ENCODE measurements at places on chromosomes 16 and 17.

- no peak for DNase-seq
- no peaks in the 10 kb centered on the region for H3K36me3 ChIP-seq
- H3K27ac ChIP-seq, result no peak overlapping the region
- no peak overlapping the region for H3K4me3 ChIP-seq
- no peaks in the 10 kb centered on the region for H3K4me1 ChIP-seq
Measured at GRCh38 chr16:8714174-8714573, 39.8 kb downstream of the ABAT start.

- H3K27ac ChIP-seq, result no peak overlapping the region
- no peak for DNase-seq
- H3K36me3 ChIP-seq, result no peaks in the 10 kb centered on the region
- H3K27me3 ChIP-seq, result no peaks in the 10 kb centered on the region
Measured at GRCh38 chr17:58669853-58670252, 22.0 kb downstream of the TEX14 start.

- no peaks in the 10 kb centered on the region for H3K36me3 ChIP-seq
- no peak overlapping the region for H3K4me3 ChIP-seq
- H3K27ac ChIP-seq, result no peak overlapping the region
- H3K4me1 ChIP-seq, result no peaks in the 10 kb centered on the region
Measured at GRCh38 chr17:52143542-52143941, 15.0 kb downstream of the CA10 start.

DNA sequence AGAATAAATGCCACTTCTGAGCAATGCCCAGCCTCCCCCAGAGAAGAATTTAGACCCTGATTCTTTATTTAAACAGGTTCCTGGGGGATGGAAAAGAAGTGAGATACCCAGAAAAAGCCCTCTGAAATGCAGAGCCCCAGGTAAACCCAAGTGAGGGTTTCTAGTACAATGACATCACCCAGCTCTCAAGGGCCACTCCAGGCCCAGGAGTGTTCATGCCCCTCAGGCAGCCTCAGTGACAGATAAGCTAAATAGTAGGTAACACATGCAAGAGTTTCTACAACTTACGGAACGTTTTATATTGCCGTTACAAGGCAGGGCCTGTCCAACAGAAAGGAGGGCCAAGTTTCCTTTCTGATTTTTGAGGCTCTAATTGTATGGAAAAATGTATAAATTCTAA, 683.7 kb upstream of the SALL1 start:
- peak overlapping the region; percentile 6 for H3K27ac ChIP-seq
- no peaks in the 10 kb centered on the region for H3K27me3 ChIP-seq
- DNase-seq, result no peak
- H3K4me3 ChIP-seq, result no peak overlapping the region
- H3K36me3 ChIP-seq, result no peaks in the 10 kb centered on the region

GRCh38 chr17:40605306-40605705, 40.0 kb upstream of the CCR7 start:
- no peak for DNase-seq
- no peaks in the 10 kb centered on the region for H3K27me3 ChIP-seq
- no peak overlapping the region for H3K4me3 ChIP-seq
- no peaks in the 10 kb centered on the region for H3K4me1 ChIP-seq
- H3K27ac ChIP-seq, result no peak overlapping the region
- H3K36me3 ChIP-seq, result no peaks in the 10 kb centered on the region

DNA sequence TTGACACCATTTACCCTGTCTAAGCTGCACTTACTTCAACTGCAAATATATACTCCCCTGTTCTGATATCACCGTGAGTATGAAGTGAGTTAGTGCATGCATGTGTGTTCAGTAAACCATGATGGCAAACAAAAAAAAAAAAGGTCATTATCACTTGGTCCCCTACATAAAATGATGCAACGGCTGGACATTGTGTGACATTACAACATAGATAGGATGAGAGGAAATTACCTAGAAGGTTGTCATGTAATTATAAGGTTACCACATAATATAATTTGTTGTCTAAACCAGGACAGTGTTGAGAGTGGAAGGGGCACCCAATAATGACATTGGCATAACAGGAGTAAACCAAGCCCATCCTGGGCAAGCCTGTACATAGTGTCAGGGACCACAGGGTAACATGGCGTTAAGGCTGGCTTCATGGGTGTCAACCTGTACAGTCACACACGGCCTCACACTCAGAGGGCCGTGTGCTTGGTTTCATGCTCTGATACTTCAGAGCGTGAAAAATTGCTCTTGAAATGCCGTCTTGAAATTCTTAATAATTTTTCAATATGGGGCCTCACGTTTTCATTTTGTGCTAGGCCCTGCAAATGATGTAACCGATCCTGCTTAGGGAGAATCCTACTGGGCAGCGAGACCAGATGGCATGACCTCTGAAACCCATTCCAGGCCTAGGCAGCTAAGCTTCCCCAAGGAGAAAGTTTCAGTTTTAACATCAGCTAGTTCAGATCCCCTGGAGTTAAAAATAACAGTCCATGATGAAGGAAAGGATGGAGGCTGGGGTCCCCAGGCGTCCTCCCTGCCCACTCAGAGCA, 106.1 kb downstream of the AXIN2 start:
- no peak overlapping the region for H3K27ac ChIP-seq
- no peaks in the 10 kb centered on the region for H3K36me3 ChIP-seq
- no peak for DNase-seq
- H3K4me1 ChIP-seq, result no peaks in the 10 kb centered on the region
- H3K27me3 ChIP-seq, result no peaks in the 10 kb centered on the region
- H3K4me3 ChIP-seq, result no peak overlapping the region

- no peak for DNase-seq
- no peak overlapping the region for H3K4me3 ChIP-seq
- no peaks in the 10 kb centered on the region for H3K36me3 ChIP-seq
Measured at GRCh38 chr17:39325528-39326240, 75.7 kb downstream of the FBXL20 start.

DNA sequence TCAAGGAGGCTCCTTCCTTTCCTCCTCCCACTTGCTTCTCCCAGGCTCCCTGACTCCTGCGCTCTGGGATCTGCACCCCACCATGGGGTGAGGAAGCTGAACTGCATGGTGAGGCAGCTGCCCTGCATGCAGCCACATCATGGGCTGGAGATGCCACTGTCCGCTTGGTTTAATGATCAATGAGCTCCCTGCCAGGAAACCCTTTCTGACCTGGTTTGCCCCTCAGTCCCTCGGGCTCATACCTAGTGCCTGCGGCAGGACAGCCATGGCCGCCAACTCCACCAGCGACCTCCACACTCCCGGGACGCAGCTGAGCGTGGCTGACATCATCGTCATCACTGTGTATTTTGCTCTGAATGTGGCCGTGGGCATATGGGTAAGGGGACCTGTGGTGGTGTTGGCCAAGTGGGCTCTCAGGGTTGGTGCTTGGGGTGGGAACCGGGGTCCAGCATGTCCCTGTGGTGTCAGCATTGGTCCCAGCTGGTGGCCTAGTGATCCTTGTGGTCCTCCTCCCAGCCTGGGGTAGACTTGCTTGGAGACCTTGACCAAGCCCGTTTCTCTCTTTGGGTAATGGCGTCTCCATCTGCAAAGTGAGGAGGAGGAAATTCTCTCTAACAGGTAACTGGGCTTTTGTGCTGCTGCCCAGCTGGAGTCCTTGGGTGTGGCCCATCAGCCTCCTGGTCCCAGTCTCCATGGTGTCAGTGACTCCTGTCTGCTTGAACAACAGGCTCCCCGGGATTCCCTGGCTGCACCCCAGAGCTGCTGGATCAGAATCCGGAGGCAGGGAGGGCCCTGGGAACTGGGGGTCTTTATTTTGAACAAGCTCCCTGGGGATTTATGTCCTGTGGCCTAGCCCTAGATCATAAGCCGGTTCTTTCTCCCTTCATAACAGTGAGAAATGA, at the start of gene SLC5A10:
Gene SLC5A10 (plus strand): TSS at position 225 of the 902 bp plus-strand sequence. CDS start 41 bp downstream, at position 266.
- DNase-seq, result no peak
- no peaks in the 10 kb centered on the region for H3K27me3 ChIP-seq
- no peaks in the 10 kb centered on the region for H3K36me3 ChIP-seq
- H3K27ac ChIP-seq, result no peak within 1 kb of the TSS

- no peak for DNase-seq
- H3K27me3 ChIP-seq, result no peaks in the 10 kb centered on the region
- no peak overlapping the region for H3K4me3 ChIP-seq
- H3K4me1 ChIP-seq, result no peaks in the 10 kb centered on the region
- H3K36me3 ChIP-seq, result no peaks in the 10 kb centered on the region
Measured at GRCh38 chr17:147796-148740, 10.7 kb downstream of the SCGB1C2 start.

GRCh38 chr17:20092973-20093626, 83.9 kb downstream of the SPECC1 start:
- H3K27me3 ChIP-seq, result no peaks in the 10 kb centered on the region
- DNase-seq, result no peak
- H3K36me3 ChIP-seq, result no peaks in the 10 kb centered on the region
- H3K27ac ChIP-seq, result peak overlapping the region; percentile 97

GRCh38 chr16:4684763-4685162, 8.6 kb upstream of the NUDT16L1 start:
- peaks cover 84% of the 10 kb centered on the region for H3K36me3 ChIP-seq
- DNase-seq, result no peak
- H3K4me1 ChIP-seq, result no peaks in the 10 kb centered on the region
- no peak overlapping the region for H3K4me3 ChIP-seq

- no peak overlapping the region for H3K4me3 ChIP-seq
- no peaks in the 10 kb centered on the region for H3K4me1 ChIP-seq
- H3K27me3 ChIP-seq, result no peaks in the 10 kb centered on the region
- H3K27ac ChIP-seq, result no peak overlapping the region
- no peak for DNase-seq
Measured at GRCh38 chr16:3589441-3589921, 12.3 kb upstream of the NLRC3 start.

- H3K4me1 ChIP-seq, result no peaks in the 10 kb centered on the region
- no peak overlapping the region for H3K27ac ChIP-seq
- H3K4me3 ChIP-seq, result no peak overlapping the region
- no peaks in the 10 kb centered on the region for H3K27me3 ChIP-seq
Measured at GRCh38 chr17:65799869-65800268, 238.4 kb upstream of the AXIN2 start.

GRCh38 chr17:68679882-68680281, 78.7 kb upstream of the FAM20A start:
- H3K27ac ChIP-seq, result no peak overlapping the region
- no peak overlapping the region for H3K4me3 ChIP-seq
- peaks cover 3% of the 10 kb centered on the region for H3K4me1 ChIP-seq
- no peaks in the 10 kb centered on the region for H3K36me3 ChIP-seq
- DNase-seq, result no peak
- H3K27me3 ChIP-seq, result no peaks in the 10 kb centered on the region

DNA sequence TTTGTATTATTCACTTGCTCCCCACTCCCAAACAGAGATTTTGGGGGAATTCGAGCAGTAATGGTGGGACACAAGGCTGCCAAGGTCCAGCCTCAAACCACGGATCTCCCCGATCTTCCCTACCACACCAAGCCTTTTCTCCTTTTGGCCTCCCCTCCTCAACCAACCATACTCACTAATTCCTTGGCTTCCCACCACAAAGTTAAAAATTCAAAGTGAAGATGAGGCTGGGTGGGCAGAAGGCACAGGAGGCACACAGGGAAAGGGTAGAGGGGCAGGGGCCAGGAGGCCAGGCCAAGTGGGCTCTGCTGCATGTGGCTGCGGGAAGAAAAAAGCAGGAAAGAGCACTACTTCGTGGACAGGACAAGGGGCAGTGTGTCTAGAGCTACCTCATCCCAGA, 15.2 kb downstream of the HOXB4 start:
- H3K36me3 ChIP-seq, result no peaks in the 10 kb centered on the region
- peak overlapping the region; percentile 30 for H3K27ac ChIP-seq
- H3K4me3 ChIP-seq, result no peak overlapping the region
- H3K4me1 ChIP-seq, result peaks cover 74% of the 10 kb centered on the region
- no peaks in the 10 kb centered on the region for H3K27me3 ChIP-seq

- no peak overlapping the region for H3K27ac ChIP-seq
- no peaks in the 10 kb centered on the region for H3K4me1 ChIP-seq
- H3K27me3 ChIP-seq, result no peaks in the 10 kb centered on the region
- DNase-seq, result no peak
- H3K4me3 ChIP-seq, result no peak overlapping the region
Measured at GRCh38 chr16:13781169-13781564, 138.8 kb upstream of the ERCC4 start.

- DNase-seq, result no peak
- H3K27ac ChIP-seq, result no peak overlapping the region
- no peaks in the 10 kb centered on the region for H3K4me1 ChIP-seq
- H3K4me3 ChIP-seq, result no peak overlapping the region
- H3K27me3 ChIP-seq, result no peaks in the 10 kb centered on the region
Measured at GRCh38 chr17:214881-215331, 33.5 kb upstream of the DOC2B start.

DNA sequence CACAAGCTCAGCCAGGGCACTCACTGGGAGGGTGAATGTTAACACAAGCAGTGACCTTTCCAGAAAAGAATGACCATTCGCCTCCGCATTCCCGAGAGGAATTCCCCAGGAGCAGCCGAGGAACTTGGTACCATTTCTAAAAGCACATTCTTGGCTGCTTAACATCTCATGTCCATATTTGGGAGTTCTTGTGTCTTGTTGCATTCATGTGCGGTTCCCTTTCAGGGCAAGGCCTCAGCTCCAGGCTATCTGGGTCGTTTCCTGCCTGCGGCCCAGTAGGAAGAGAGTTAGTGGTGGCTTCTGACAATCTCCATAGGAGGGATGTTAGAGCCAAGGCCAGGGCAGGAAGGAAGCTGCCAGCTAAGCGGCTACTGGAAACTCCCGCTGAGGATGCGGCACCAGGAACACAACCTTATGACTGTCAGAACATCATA, 27.8 kb upstream of the MEAK7 start:
- no peaks in the 10 kb centered on the region for H3K27me3 ChIP-seq
- peaks cover 26% of the 10 kb centered on the region for H3K4me1 ChIP-seq
- H3K36me3 ChIP-seq, result no peaks in the 10 kb centered on the region

DNA sequence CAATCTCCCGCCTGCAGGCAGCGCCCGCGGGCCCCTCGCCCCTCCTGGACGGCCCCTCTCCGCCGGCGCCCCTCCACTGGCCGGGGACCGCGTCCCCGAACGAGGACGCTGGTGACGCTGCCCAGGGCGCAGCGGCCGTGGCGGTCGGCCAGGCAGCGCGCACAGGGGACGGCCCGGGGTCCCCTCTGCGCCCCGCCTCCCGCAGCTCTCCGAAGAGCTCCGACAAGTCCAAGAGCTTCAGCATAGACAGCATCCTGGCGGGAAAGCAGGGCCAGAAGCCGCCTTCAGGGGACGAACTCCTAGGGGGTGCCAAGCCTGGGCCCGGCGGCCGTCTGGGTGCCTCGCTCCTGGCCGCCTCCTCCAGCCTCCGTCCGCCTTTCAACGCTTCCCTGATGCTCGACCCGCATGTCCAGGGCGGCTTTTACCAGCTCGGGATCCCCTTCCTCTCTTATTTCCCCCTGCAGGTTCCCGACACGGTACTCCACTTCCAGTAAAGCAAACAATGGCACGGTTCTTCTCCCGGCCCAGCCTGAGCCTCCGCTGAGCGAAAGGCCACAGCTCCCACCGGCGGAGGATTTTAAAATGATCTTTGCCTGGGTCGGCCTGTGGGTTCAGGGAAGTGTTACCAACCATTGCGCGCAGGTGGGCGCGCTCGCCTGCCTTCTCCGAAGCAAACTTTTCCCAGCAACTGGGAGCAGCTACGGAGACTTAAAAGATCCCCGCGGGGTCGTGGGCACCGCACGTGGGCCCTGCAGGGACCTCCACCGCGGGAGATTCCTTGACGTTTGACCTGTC, 1.1 kb downstream of the FOXL1 start:
- peak overlapping the region; percentile 99 for H3K27ac ChIP-seq
- DNase-seq, result no peak
- H3K4me3 ChIP-seq, result peak overlapping the region; percentile 79
- no peaks in the 10 kb centered on the region for H3K27me3 ChIP-seq
- peaks cover 11% of the 10 kb centered on the region for H3K36me3 ChIP-seq
